ENCODE measurements at places on chromosomes 16 and 17.

DNA sequence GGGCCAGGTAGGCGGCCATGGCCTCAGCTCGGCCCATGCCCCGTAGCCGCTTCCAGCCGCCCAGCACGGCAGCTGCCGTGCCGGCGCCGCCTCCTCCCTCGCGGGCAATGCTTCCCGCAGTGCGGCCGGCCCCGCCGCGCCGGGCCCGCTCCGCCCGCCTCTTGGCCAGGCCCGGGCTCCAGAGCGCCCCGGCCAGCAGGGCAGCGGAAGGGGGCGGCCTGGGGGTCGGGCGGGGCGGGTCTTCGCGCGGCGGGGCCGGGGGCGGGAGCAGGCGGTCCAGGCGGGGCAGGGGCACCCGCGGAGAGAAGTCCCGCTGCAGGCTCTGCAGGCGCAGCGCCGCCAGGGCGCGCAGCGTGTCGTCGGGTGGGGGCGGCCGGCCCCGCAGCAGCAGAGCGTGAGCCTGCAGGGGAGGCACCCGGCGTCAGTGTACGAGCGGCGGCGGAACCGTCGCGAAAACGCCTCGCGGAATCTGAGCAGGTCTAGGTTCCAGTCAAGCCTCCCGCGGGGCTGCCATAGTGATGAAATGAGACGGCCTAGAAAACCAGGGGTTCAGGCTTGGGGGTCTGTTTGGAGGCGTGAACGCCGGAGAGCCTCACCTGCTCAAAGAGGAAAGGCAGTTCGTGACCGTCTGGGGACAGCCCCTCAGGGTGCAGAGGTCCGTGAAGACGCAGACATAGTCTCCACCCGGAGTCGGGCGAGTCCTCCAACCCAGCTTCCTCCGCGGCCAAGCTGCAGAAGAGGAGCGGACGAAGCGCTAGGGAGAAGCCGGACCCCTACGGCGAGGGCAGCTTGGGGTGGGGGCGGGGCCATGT, 6.6 kb downstream of the PLEKHH3 start:
- DNase-seq: no peak

DNA sequence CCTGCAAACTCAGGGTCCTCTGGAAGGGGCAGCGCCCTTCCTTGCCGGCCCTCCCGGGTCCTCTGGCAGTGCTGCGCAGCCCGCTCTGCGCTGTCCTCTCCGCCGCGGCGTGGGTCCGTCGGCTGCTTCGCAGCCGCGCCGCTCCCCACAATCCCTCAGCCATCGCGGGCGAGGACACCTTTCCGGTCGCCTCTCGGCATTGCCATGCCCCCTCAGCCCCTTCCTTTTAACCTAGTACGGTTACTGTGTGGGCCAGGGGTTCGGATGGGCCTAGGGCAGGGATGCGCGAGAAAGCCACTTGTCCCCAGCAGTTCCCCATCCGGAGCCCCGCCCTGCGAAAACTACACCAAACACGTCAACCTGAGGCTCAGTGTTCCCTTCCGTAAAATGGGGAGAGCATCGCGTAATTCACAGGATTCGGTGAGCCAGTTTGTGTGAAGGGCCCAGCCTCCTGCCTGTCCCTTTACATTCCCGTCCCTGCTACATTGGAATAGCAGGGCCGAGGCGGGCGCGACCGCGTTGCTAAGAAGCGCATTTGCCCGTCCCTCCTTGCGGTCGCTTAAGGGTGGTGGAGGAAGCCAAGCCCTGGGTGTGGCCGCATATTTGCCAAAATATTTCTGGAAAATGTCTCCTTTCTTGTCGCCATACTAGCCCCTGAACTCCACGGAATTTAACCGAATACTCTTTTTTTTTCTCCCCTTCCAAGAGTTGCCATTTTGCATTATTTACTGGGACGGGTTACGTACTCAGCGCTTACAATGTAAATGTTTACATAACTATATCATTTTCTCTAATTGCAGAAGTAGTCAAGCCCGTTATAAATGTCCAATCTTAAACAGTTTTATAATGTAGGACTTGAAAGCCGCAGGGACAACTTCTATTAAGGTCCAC, 13.2 kb downstream of the COPZ2 start:
- peak; percentile 58 for DNase-seq

GRCh38 chr17:62732125-62732524, 76.0 kb downstream of the MARCHF10 start:
- DNase-seq: no peak

DNA sequence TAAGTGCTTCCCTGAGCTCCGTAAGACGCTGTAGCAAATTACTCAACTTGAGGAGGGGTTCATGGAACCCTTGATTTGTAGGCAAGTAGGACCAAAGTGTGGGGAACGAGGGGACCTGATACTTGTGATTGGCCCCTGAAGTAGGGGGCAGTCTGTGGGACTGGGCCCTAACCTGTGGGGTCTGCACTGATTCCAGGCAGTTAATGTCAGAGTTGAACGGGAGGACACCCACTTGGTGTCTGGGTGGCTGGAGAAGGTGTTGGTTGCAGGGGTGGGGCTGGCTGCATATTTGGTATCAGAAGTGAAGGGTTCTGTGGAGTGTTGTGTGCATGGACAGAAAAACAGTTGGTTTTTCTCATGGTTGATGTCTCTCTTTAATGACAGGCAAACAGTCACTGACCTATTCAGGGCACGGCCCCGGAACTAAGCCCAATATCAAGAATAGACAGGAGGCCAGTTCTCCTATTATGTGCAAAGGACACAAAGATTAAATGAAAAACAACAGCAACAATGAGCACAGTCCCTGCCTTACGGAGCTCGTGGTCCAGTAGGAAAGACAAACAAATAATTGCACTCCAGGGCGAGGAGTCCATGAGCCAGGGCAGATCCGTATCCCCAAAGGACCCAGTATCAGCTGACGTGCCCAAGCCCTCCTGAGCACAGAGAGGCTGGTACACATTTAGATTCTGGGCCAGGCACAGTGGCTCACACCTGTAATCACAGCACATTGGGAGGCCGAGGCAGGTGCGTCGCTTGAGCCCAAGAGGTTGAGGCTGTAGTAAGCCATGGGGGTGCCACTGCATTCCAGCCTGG, 19.2 kb downstream of the MXRA7 start:
- no peak for DNase-seq

- no peak for DNase-seq
Measured at GRCh38 chr17:61555127-61555566, 35.9 kb downstream of the NACA2 start.

DNA sequence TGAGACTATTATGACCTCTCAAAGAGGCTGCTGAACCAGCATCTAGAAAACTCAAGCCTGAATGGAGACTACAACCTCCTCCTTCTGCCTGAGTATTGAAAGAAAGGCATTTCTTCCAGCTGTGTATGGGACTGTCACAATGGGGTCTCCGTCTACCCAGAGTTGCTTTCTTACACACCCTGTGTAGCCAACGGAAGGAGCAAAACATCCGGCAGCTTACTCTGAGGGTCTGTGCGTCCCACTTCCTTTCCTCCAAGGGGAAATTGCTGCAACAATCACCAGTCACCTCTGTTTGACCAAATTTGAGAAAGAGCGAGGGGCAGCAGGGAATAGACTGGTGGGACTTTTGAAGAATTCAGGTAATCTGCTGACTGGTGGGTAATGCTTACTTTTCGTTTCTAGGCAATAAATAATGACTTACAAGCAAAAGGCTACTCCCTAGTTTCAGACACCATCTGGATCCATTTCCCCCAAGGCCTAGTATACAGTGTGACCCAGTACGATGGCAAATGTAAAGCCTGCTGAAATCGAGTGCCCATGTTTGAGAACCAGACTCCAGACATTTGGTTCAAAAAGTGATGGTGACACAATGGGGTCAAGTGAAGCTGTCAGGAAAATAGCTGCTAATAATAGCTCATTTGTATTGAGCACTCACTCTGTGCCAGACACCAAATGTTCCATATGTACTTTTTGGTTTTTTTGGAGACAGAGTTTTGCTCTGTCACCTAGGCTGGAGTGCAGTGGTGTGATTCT, 81.7 kb downstream of the YPEL2 start:
- DNase-seq: no peak

All from BE2C (cell line).